Activated CD4-positive, alpha-beta T cell treated with anti-CD3 and anti-CD28 coated beads, Interleukin-2, amount 50 U/mL, for 16 hours (primary cell): ENCODE measurements at places on chromosomes 13 and 19.

GRCh38 chr13:39803156-39803555 lies 147.7 kb downstream of the COG6 start:
- DNase-seq, result no peak

DNA sequence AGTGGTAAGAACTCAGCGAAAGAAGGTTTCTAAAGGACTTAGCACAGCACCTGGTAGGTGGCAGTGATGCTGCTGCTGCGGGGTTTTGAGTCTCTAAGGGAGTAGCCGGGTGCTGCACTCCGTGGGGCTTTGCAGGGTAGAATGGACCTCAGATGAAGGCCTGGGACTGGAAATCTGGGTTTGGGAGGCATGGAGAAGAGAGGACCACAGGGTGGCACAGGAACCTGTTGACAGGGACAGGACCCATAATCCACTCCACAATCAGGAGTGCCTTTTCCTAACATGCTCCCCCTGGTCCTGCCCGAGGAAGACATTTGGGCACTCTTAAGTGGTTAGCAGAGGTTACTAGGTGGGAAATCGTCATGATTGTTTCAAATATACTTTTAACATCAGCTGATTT lies 29.8 kb downstream of the TDRD12 start:
- no peak for DNase-seq

GRCh38 chr13:110525328-110526319 lies 35.9 kb downstream of the RAB20 start:
- DNase-seq, result no peak

DNA sequence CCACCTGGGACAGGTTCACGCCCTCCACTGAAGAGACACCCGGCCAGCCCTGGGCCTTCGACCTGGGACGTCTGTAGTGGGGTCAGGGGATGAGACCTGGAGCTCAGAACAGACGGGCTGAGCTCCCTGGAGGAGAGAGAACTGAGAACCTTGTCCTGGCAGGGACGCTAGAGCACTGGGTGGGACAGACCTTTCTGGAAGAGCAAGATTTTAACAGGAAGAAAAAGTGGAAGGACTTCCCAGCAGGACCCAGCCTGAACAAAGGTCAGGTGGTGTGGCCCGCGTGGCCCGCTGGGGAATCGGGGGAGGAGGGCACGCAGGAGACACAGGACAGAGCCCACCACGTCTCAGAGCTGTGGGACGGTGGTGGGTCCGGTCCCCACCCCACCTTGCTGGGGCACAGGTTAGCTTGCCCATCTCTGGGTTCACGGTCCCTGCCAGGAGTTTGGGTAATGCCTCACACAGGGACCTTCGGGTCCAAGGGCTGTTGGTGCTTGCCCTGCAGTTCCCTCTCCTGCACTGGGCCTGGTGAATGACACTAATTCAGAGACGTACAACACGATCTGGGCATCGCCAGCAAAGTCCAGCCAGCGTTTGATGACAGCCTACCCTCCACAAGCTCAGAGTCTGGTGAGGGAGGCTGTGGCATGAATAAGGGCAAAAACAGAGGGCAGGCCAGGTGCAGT lies 1.2 kb upstream of the EFNA2 start:
- no peak for DNase-seq

DNA sequence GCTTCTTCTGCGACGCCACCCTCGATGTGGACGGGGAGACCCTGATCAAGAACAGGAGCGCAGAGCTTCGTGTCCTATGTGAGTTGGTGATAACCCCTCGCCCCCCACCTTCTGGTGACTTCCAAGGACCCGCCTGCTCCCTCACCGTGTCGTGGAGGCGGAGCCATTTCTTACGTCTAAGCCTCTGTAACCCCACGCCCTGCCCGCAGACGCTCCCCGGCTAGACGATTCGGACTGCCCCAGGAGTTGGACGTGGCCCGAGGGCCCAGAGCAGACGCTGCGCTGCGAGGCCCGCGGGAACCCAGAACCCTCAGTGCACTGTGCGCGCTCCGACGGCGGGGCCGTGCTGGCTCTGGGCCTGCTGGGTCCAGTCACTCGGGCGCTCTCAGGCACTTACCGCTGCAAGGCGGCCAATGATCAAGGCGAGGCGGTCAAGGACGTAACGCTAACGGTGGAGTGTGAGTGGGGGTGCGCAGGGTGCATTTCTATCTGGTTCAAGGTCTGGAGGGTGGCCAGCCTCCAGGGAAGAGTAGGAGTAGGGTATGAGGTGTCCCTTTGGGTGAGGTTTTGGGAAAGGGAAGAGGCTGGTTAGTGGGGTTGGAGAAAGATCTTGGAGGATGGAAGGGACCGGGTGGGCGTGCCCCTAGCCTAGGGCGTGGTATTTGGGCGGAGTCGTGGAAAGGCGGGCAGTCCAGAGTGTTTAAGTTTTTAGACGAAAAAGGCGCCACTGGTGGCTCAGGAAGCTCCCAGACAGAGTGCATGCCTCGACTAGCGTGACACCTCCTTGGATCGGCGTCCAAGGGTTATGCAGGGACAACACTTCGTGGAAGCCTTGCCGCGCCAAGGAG lies 3.3 kb downstream of the ICAM5 start:
- DNase-seq, result no peak

DNA sequence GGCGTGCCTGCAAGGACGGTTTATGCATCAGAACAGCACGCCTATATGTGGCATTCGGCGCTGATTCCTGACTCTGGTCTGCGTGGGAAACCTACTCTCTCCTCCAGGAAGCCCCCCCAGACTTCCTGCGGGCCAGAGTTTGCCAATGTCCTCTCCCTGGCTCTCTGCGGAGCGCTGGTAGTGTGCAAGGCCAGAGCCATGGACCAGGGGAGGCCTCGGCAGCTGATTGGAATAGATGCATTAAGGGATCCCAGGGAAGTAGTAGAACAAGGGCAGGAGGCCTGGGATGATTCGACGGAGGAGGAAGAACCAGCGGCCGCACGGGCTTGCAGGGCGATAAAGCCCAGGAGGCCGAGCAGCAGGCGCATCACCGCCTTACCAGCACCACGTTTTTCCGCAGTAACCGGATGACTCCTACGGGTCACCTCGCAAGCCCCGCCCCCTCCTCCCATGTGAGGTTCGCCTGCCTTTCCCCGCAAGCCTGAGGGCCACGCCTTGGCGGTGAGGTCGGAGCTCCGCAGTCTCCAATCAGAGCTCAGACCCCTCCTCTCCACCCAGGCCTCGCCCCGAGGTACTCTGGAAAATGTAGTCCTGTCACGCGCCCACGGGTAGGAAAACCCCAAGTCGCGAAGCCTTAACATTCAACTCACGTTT lies 5.0 kb downstream of the CLEC11A start:
- DNase-seq, result peak; percentile 86

- DNase-seq, result no peak
Observed at GRCh38 chr19:48458016-48458415, 2.6 kb downstream of the KCNJ14 start.

DNA sequence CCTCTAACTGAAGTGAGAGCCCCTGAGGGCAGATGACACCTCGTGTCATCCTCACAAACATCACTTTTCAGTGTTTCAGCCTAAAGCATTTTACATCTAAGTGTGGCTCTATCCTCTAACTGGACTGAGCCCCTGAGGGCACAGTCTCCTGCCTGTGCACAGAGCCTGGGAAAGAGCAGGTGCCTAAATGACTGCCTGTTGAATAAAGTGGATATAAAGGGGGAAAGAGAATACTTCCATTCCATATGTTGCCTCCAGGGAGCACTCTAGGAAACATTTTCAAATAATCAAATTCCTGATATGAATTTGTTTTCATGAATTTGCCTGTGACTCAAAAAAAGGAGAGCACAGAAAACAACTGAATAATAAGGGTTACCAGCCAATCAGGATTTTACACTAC lies 32.2 kb downstream of the CNMD start:
- no peak for DNase-seq

- DNase-seq, result peak; percentile 64
Observed at GRCh38 chr19:19445911-19446361, 40.5 kb downstream of the GATAD2A start.
